Activated CD4-positive, alpha-beta memory T cell treated with anti-CD3 and anti-CD28 coated beads, Interleukin-2, amount 10 ng/mL, durations not matched to agents 7 days and 5 days (primary cell): ENCODE measurements at places on chromosomes 5 and 9.

DNA sequence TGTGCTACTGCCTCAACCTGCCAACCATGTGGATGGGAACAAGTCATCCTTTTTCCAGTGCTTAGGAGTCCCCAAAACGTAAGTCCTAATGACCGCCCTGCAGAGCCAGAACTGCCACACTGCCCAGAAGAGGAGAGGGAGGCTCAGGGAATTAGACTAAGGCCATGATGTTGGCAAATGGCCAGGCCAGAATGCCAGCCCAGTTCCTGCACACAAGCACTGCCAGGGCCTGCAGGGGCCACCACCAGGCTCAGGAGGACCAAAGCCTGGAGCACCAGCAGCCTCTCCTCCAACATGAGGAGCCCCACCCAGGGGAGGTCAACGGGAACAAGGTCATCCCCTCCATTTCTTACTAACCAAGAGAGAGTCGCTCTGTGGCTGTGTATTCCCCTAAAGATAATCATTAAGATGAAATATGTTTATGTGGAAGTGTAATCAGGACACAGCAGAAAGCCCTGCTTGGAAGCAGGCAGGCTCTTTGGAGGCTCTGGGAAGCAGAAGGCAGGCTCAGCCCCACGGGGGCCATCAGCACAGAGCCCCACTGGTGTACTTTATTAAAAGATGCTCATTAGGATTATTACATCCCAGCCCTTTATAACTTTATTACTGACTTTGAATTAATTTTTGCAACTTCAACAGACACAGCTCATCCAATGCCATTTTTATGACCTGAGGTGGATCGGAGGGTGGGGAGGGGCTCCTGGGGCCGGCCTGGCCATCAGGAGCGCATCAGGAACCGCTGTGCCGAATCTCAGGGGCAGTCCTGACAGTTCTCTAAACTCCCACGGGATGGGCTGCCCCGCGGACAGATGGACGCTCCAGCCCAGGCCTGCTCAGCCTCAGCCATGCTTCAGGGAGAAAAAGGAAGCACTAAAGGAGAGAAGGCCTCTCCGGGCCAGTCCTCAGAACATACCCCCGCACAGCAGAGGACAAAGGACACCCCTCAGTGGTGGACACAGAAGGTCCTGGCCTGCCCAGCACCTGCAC, 127.0 kb downstream of the ADAMTS2 start:
- no peaks in the 10 kb centered on the region for H3K4me1 ChIP-seq
- no peak overlapping the region for H3K27ac ChIP-seq
- DNase-seq: no peak
- H3K27me3 ChIP-seq: no peaks in the 10 kb centered on the region
- H3K4me3 ChIP-seq: no peak overlapping the region

DNA sequence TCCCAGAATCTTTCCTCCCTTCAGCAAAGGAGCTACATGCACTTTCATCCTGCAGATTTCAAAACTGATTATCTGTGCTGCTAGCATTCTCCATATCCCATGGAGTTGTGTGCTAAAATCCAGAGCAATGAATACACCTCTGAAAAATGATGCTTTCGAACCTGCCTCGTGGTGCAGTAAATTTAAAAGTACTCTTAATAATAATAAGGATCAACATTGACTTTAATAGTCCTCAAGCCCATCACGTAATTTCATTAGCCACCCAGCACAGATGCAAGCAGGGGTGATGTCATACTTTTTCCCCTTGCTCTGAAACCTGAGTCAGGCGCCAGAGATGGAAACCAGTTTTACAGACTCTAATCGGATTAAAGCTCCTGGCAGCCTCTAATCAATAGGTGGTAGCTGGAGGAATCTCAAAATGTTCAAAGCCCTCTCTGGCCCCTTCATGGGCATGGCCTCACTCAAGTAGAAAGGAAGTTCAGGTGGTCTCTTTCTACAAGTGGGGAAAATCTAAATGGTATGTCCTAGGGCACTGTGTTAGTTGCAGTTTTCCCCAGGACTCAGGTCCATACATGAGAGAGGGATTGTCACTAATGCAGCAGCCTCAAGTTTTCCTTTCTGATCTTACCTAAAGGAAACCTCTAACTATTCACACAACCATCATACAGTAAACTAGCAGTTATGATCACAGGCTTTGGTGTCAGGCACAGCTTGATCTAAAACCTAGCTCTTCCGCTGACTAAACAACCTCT, 221.6 kb upstream of the SLC30A5 start:
- H3K4me3 ChIP-seq: no peak overlapping the region
- no peaks in the 10 kb centered on the region for H3K4me1 ChIP-seq
- no peak for DNase-seq
- H3K27ac ChIP-seq: no peak overlapping the region
- H3K27me3 ChIP-seq: peaks cover 4% of the 10 kb centered on the region

DNA sequence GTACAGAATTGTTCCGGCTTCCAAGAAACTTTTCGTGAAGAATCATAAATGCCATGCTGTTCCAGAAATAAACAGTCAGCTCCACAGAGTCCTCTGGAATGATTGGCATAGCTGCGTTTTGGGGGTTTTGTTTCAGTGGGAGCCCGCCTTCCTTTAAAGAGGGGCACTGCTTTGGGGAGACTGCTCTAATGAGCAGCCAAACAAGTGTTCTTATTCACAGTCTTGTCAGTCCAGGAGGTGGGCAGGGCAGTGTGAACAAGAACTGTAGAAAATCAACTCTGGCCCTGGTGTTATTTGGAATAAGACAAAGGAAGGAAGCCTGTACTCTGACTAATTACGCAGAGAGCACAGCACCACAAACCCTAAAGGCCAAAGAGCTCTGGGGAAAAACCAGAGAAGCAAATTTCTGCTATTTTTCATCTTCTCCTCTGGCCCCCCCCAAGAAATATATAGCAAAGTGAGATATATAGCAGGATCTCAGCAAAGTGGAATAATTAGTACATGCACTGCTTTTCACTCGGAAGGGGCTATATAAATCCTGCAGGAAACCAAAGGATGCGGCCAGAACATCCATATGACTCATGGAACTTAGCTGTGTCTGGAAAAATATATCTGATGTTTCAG, 92.9 kb downstream of the GLDC start:
- H3K27me3 ChIP-seq: no peaks in the 10 kb centered on the region
- H3K4me3 ChIP-seq: no peak overlapping the region
- H3K36me3 ChIP-seq: no peaks in the 10 kb centered on the region
- no peaks in the 10 kb centered on the region for H3K4me1 ChIP-seq
- DNase-seq: no peak

GRCh38 chr9:83234541-83234940, 171.6 kb upstream of the RASEF start:
- no peaks in the 10 kb centered on the region for H3K36me3 ChIP-seq
- H3K4me3 ChIP-seq: no peak overlapping the region
- H3K4me1 ChIP-seq: no peaks in the 10 kb centered on the region
- H3K27ac ChIP-seq: no peak overlapping the region
- DNase-seq: no peak
- no peaks in the 10 kb centered on the region for H3K27me3 ChIP-seq

- H3K4me1 ChIP-seq: peaks cover 7% of the 10 kb centered on the region
- no peak overlapping the region for H3K4me3 ChIP-seq
- H3K27me3 ChIP-seq: no peaks in the 10 kb centered on the region
- no peaks in the 10 kb centered on the region for H3K36me3 ChIP-seq
- no peak overlapping the region for H3K27ac ChIP-seq
- DNase-seq: no peak
These were observed 168.1 kb downstream of the NR3C1 start for GRCh38 chr5:143235423-143235822.

GRCh38 chr9:98430535-98431292, 175.3 kb upstream of the TBC1D2 start:
- no peaks in the 10 kb centered on the region for H3K36me3 ChIP-seq
- no peak for DNase-seq
- H3K4me3 ChIP-seq: no peak overlapping the region

- H3K27me3 ChIP-seq: no peaks in the 10 kb centered on the region
- H3K27ac ChIP-seq: no peak overlapping the region
- no peaks in the 10 kb centered on the region for H3K36me3 ChIP-seq
These were observed 40.0 kb upstream of the ORM1 start for GRCh38 chr9:114282926-114283325.

DNA sequence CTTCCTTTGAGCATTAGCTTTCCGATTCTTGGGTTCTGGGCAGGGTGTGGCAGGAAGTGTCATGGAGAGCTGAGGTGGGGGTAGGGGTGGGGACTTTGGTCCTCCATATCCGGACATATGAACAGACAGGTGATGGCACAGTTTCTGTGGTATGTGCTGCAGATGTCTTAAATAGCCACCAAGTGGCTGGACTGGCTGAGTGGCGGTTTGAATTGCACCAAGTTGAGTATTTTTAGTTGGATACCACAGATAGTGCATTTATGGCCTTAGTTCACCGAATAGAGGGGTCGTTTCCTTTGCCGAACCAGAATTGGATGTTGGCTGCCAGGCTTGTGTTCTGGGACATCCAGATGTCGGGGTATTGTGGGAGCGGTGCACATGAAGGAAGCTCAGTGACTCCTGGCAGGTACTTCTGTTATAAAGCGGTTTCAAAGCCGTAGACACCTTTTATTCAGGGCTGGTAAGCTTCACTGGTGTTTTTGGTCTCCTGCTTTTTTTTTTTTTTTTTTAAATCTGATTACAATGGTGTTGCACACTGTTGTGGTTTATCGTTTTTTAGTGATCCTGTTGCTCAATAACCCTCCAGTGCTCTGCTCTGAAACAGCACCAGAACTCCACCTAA, 15.1 kb upstream of the TNFAIP8 start:
- peaks cover 90% of the 10 kb centered on the region for H3K4me1 ChIP-seq
- H3K4me3 ChIP-seq: peak overlapping the region; percentile 77
- H3K27ac ChIP-seq: peak overlapping the region; percentile 94
- no peaks in the 10 kb centered on the region for H3K27me3 ChIP-seq
- peaks cover 59% of the 10 kb centered on the region for H3K36me3 ChIP-seq

DNA sequence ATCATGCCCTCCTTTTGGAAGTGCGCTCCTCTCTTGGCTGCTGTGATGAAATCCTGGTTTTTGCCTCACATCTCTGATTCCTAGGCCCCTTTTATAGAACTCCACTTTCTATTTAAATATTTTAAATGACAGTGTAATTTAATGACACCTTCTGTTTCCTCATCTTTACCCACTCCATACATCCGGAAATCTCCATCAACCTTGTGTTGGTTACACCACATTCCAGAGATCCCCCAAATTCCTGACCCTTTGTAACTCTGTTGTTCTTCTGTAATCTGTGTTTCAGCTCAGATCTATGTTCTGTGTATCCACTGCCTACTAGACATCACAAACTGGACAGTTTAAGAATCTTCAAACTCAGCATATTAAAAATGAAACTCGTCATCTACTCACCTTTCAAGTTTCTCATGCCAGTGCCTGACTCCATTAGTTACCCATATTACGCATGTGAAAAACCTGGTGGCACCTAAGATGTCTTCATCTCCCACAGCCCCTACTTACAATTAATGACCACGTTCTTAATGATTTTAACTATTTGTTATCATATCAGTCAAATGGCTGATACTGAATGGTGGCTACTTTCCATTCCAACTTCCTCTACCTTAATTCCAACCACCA, 25.1 kb downstream of the PARP8 start:
- H3K36me3 ChIP-seq: peaks cover 40% of the 10 kb centered on the region
- H3K27ac ChIP-seq: no peak overlapping the region
- no peak overlapping the region for H3K4me3 ChIP-seq
- H3K27me3 ChIP-seq: no peaks in the 10 kb centered on the region
